ENCODE measurements at places on chromosomes 16 and 17.

DNA sequence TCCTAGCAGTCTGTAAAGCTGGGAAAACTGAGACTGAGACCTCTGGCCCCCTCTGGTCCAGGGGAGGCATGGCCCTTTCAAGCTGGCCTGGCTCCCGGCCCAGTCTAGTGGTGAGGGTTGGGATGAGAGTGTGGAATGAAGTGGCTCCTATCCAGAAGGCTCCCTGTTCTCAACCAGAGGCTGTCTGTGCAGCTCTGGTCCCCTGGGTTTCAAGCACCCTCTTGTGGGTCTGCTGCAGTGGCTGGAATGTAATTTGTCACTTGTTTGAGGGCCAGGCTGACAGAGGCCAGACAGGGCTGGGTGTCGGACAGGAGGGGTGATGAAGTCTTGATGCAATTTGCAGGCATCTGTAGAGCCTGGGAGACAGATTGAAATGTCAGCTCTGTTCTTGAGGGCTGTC, 22.1 kb upstream of the PHF12 start:
- H3K4me3 ChIP-seq = no peak overlapping the region
- H3K36me3 ChIP-seq = no peaks in the 10 kb centered on the region
- no peaks in the 10 kb centered on the region for H3K27me3 ChIP-seq
- H3K27ac ChIP-seq = no peak overlapping the region

DNA sequence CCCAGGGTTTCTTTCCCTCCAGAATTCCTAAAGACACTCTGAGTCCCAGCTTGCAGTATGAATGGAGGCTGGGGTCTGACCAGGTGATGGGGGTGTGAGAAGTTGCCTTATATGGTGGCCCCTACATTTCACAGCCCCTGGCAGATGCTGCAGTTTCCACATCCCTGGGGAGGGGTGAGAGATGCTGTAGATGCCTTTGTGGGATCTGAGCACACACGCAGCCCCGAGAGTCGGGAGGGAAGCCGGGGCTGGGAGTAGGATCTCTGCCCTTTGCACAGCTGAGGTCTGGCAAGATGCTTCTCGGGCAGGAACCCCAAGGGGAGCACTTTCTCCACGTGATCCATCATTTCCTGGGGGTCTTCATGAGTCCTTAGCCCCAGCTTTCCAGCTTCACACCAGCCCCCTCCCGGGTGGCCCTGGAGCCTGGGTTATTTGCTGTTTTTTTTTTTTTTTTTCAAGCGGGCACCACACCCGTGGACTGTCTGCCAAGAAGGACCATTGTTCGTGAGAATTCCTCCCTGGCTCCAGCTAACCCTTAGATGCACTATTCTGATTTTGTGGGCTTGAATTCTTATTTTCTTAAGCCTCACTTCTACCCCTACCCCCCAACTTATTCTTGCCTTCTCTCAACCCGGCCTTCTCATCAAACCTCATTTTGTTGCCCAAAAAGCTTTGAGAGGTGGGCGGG, 50.6 kb downstream of the NTN1 start:
- H3K27ac ChIP-seq = no peak overlapping the region
- no peaks in the 10 kb centered on the region for H3K4me1 ChIP-seq
- H3K4me3 ChIP-seq = no peak overlapping the region

GRCh38 chr16:79845734-79846135, 245.2 kb upstream of the MAF start:
- peak overlapping the region; percentile 54 for H3K4me3 ChIP-seq
- peaks cover 2% of the 10 kb centered on the region for H3K27me3 ChIP-seq

- H3K4me3 ChIP-seq = no peak overlapping the region
- H3K27me3 ChIP-seq = peaks cover 14% of the 10 kb centered on the region
- no peak overlapping the region for H3K27ac ChIP-seq
- no peak for DNase-seq
- no peaks in the 10 kb centered on the region for H3K36me3 ChIP-seq
Observed at GRCh38 chr17:36918211-36918691, 19.0 kb upstream of the LHX1 start.

- H3K36me3 ChIP-seq = peaks cover 69% of the 10 kb centered on the region
- H3K27ac ChIP-seq = peak overlapping the region; percentile 66
- DNase-seq = no peak
- no peaks in the 10 kb centered on the region for H3K27me3 ChIP-seq
- H3K4me3 ChIP-seq = no peak overlapping the region
Observed at GRCh38 chr16:27363797-27364196, 38.2 kb upstream of the IL21R start.

GRCh38 chr16:81779536-81780320, 637 bp downstream of the PLCG2 start:
- peaks cover 8% of the 10 kb centered on the region for H3K4me1 ChIP-seq
- peak overlapping the region; percentile 13 for H3K27ac ChIP-seq
- DNase-seq = peak; percentile 7
- H3K36me3 ChIP-seq = no peaks in the 10 kb centered on the region
- H3K27me3 ChIP-seq = peaks cover 65% of the 10 kb centered on the region

DNA sequence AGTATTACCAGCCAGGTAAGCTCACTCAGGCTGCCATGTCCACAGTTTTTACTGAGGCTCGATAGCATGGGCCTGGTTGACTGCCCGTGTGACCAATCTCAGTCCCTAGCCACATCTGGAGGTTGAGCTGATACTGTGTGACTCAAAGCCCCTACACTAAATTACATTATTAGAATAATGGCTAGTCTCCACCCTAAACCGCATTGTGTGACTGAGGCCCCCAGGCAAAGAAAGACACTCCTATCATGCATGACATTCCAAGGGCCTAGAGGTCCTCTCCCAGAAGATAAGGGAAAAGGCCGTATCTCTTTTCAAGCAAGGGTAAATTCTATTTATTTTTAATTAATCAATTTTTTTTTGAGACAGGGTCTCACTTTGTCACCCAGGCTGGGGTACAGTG, 505.3 kb downstream of the HAPSTR1 start:
- H3K36me3 ChIP-seq = no peaks in the 10 kb centered on the region
- H3K27me3 ChIP-seq = no peaks in the 10 kb centered on the region
- DNase-seq = no peak
- H3K4me3 ChIP-seq = no peak overlapping the region

GRCh38 chr17:63136369-63137012, 170.5 kb downstream of the TANC2 start:
- no peak overlapping the region for H3K4me3 ChIP-seq
- no peaks in the 10 kb centered on the region for H3K4me1 ChIP-seq
- no peaks in the 10 kb centered on the region for H3K36me3 ChIP-seq
- H3K27ac ChIP-seq = no peak overlapping the region
- peaks cover 6% of the 10 kb centered on the region for H3K27me3 ChIP-seq

Measured in T-helper 2 cell treated with Interferon-gamma antibody and Interleukin-4, amounts not matched to agents 5 μg/mL and 100 μg/mL, for 36 hours (primary cell).